ENCODE measurements at places on chromosomes 1 and 21.

- DNase-seq: no peak
Observed at GRCh38 chr1:183147735-183148134, 38.3 kb upstream of the LAMC2 start.

GRCh38 chr1:22159891-22160290, 17.0 kb upstream of the WNT4 start:
- DNase-seq: no peak

- no peak for DNase-seq
Observed at GRCh38 chr1:242886137-242886536, 361.6 kb upstream of the PLD5 start.

GRCh38 chr1:203405703-203406438, 54.9 kb upstream of the FMOD start:
- no peak for DNase-seq

DNA sequence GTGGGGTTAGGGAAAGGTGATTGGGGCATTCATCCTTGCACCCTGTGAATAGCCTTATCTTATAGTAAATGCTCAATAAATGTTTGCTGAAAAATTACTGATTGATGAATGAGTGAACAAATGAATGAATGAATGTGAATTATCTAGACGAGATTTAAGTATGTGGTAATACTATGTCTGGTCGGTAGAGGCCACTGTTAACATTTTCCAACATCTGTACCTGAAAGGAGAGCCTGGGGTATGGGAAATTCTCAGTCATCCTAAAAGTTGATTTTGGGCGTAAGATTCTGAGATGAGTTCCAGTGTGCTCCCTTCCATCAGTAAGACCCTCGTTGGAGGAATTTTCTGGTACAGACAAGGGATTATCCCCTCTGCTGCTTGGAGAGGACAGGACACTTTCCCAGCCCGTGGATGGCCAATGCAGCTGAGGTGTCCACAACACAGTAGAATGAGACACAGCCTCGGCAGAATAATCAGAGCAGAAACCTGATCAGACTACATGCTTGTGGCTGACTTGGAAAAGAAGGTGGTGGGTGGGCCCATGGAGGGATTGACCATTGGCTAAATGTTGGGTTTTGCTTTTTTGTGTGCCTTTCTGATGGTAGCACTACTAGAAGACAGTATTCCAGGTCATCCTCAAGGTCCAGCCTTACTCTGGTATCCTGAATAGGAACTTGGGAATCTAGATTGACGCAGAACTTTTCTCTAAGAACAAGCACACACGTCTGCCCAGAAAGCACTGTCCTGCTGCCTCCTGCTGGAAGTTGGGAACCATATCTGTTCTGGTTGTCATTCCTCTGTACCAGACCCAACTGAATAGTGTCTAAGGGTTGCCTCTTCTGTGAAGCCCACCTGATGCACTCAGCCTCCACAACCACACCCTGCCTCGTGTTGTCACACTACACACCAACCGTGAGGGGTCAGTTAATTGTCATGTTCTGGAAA, 262.0 kb downstream of the TNR start:
- no peak for DNase-seq

DNA sequence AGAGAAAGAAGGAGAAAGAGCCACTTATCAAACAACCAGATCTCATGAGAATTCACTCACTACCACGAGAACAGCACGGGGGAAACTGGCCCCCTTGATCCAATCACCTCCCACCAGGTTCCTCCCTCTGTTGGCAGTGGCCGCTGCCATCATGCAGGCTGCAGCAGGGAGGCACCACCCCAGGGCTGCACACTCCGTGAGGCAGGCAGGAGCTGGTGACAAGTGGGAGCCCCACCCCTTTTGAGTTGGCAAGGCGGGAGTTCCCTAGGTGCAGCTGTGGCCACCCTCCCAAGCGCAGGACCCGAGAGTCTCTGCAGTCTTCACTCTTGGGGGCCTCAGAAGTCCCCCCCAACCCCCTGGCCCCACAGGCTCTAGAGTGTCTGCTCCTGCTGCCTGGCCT, 83.9 kb upstream of the GJB5 start:
- DNase-seq: no peak

DNA sequence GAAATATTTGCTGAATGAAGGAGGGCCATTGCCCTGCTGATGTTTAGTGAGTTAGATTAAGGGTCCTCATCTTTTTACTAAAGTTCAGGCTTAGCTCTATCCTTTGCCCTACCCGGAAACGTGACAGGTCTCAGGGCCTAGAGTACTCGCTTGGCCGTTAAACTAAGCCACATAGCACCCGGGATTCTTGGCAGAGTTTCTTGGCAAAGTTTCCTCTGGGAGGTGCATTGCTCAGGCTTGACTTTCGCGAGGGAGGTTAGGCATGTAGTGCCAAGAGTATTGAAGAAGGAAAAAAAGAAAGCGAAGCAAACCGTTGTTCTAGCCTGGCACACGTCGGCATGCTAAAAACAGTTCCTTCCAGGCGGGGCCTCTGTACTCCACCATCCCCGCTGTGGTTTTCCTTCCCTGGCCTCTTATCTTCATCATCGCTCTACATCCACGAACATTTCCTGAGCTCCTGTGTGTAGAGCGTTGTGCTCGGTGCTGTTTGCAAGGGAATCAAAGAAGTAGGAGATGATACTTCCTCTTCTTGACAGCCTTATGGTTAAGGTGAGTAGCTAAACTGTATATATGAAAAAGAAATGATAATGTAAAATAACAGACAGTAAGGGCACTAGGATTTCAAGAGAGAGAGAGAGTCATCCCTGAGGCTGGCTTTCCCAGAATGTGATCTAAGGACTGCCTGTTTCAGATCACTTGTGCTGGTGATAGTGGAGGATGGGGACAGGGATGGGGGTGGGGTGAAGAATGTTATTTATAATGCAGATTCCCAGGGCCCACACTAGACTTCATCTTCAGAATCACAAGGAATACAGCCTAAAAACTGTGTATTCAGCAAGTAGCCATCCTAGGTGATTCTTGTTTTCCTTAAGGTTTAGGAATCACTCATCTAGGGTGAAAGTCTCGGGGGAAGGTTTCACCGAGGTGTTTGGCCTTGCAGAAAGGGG, 18.8 kb downstream of the RNF220 start:
- no peak for DNase-seq

DNA sequence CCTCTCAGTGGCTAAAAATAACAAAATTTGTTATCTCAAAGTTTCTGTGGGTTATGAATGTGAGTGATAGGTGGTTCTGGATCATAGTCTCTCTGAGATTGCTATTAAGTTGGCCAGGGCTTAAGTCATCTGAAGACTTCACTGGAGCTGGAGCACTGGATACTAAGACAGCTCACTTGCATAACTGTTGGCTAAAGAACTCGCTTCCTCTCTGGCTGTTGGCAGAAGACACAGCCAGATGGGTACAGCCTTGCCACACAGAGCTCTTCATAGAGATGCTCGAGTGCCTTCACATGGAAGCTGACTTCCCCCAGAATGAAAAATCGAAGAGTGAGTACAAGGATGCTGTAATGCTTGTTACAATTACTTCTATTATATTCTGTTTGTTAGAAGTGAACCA, 333.8 kb downstream of the ZP4 start:
- no peak for DNase-seq

GRCh38 chr1:37092937-37093336, 58.6 kb upstream of the GRIK3 start:
- no peak for DNase-seq

DNA sequence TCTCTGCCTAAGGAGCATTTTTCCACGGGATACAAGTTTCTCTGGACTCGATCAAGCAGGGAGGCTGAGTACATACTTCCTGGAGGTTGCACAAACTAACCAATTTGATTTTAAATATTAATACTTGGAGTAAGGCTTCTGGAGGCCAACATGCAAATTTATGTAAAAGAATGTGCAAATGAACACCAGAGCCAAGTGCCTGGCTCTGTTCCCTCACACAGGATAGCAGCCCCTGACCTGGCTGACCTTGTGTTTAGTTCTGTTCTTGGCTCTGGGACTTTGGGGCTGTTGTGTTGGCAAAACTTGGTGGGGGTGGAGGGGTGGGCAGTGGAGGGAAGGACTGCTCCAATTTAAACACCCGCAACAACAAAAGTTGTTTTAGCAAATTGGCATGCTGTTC, 34.2 kb downstream of the CNIH3 start:
- no peak for DNase-seq

- DNase-seq: no peak
Observed at GRCh38 chr1:41752514-41753170, 166.1 kb downstream of the HIVEP3 start.

DNA sequence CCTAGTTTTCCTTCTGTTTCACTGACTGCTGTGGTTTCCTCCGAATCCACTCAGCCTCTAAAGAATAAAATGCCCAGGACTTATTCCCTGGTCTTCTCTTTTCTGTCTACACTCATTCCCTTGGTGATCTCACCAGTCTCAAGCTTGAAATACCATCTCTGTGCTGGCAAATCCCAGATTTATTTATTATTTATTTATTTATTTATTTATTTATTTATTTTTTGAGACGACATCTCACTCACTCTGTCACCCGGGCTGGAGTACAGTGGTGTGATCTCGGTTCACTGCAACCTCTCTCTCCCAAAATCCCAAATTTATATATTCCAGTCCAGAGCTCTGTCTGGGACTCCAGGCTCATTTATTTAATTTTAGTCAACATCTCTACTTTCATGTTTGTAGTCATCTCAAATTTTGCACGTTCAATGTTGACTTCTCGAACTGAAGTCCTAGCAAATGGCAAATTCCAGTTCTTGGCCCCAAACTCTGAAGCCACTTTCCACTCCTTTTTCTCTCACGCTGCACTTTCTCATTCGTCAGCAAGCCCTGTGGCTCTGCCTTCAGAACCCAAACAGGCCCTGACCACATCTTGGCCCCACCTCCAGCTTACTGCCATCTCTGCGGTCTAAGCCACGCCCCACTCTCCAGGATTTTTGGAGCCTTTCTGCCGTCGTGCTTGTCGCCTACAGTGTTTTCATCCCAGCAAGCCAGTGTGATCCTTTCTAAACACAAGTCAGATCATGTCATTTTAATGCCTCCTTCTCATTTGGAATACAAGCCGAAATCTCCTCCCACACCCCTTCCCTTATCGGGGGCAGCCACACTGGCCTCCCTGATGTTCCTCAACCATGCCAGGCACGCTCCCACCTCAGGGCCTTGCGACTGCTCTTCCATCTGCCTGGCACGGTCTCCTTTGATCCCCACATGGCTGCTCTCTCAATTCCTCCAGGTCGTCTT, 14.2 kb upstream of the TENT5B start:
- DNase-seq: no peak

DNA sequence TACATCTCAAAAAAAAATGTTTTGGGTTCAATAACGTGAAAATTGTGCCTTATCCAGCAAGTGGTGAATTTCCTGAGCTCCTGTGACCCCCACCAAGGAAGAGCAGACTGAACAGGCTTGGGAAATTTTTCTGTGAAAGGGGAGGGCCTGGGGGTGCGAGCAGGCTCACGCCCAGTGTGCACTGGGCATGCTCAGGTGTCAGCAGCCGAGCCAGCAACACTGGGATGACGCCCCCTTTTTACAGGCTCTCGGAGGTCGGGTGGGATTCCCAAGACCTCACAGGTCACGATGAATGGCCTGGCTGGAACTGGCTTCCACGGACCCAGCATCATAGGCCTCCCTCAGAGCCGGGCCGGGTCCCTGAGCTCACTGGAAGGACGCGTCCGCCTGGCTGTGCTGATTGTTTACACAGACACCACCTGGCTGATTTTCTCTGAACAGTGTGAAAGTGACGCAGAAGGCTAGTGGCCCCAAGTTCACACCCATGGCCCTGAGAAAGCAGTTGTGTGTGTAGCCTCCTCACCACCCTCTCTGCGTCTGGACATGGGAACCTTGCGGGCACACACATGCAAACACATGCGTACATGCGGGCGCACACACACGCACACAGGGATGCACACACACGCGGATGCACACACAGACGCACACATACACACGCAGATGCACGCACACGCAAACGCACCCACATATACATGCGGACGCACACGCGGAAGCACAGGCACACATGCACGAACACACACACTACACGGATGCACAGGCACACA, 9.2 kb downstream of the CSTB start:
- DNase-seq: no peak

DNA sequence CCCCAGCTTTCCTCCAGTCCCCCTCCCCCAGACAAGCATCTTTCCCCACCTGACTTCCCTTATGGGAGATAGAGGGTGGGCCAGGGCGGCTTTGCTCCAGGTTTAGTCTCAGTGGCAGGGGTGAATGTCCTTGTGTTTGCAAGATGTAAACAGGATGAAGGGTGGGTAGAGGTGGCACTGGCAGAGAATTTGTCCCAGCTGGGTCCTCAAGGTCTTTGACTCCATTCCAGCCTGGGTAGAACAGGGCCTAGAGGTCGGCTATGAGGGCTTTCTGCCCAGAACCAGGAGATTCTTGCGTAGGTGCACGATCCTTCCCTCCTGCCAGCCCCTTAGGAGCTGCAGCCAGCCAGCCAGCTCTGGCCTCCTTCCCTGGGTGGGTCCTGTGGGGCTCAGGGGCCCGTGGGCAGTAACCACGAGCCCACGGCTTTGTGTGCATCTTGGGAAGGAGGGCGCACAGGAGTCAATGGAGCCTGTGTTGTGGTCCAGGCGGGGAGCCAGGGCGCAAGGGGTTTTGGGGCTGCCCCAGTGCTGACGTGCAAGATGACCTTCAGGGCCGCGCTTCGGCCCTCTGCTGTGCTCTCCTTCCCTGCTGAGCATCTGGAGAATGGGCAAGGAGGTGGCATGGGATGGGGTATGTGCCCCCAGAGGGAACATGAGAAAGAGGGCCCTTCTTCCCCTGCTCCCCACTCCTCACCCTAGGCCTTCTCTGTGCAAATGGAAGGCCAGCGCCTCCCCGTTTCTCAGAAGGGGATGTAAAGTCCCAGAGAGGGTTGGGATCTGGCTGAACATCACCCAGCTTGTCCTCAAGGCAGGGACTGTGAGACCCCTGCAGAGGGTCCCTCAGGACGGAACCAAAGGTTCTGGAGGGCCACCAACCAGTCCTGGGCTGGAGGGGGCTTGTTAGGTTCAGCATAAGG, 15.7 kb downstream of the POU3F1 start:
- no peak for DNase-seq

DNA sequence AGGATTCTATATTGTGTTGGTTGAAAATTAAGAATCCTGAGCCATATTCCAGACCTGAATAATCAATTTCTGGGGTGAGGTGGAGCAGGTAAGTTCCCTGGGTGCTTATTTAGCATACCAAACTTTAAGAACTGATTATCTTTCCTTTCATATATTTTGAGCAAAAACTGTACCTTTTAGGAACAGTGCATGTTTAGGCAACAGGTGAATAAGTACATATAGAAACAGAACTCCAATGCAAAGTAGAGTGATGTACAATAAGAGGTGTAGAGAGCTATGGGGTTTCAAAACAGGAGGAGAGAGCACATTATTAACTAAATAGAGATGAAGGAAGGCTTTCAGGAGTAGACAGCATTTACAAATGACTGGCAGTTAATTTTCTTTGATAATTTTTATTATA, 28.7 kb downstream of the TMED5 start:
- no peak for DNase-seq

GRCh38 chr1:34270181-34270580, 93.5 kb downstream of the C1orf94 start:
- no peak for DNase-seq

DNA sequence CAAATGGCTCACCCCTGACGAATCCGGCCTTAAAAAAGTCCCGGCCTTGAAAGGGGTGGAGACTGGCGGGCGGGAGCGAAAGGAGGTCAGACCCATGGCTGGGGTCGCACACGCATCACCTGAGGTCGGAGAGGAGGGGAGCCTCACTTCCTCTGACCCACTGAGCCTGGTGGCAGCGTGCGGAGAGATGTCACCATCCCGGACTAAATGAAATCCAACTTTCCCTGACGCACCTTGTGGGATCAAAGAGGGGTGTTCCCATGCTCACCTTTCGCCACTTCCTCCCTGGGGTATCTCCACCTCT, 709 bp upstream of the SLC41A1 start:
- peak; percentile 7 for DNase-seq

GRCh38 chr1:79694241-79694640, 687.7 kb upstream of the ADGRL4 start:
- DNase-seq: no peak

- no peak for DNase-seq
Observed at GRCh38 chr21:45595574-45596295, 47.8 kb upstream of the PCBP3 start.
